Activated CD4-positive, alpha-beta T cell treated with anti-CD3 and anti-CD28 coated beads, Interleukin-2, amount 50 U/mL, for 1 hour (primary cell): ENCODE measurements at places on chromosomes 2 and 18.

DNA sequence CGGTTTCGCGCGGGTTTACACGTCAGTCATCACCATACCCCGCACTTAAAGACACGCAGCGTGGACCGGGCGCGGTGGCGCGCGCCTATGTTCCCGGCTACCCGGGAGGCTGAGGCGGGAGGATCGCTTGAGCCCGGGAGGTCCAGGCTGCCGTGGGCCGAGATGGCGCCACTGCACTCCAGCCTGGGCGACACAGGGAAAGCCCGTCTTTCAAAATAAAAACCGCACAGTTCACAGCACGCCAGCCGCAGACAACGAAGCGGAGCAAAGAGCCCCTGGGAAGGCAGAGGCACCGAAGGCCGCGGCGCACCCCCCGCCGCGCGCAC lies 328 bp downstream of the DTYMK start:
- DNase-seq = no peak

- DNase-seq = no peak
These were observed 2.4 kb upstream of the SP9 start for GRCh38 chr2:174332217-174332963.

DNA sequence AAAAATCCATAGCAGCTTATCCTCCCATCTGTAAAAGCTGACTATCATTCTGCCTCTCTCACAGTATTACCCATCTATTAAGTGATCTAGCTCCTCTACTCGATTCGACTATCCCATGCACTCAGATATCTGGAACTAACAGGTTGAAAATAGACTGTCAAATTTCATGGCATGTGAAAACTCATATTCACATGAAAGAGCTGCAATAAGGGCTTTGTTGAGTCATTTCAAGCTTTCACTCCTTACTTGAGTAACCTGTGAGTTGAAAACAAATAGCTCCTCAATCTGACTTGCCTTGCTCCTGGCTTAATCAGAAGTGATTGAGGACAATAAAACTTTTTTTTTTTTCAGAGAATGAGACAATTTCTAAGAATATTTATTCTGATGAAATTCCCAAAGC lies 192.4 kb upstream of the ERBB4 start:
- no peak for DNase-seq

- no peak for DNase-seq
These were observed 34.0 kb downstream of the ABCB11 start for GRCh38 chr2:168997118-168997521.

DNA sequence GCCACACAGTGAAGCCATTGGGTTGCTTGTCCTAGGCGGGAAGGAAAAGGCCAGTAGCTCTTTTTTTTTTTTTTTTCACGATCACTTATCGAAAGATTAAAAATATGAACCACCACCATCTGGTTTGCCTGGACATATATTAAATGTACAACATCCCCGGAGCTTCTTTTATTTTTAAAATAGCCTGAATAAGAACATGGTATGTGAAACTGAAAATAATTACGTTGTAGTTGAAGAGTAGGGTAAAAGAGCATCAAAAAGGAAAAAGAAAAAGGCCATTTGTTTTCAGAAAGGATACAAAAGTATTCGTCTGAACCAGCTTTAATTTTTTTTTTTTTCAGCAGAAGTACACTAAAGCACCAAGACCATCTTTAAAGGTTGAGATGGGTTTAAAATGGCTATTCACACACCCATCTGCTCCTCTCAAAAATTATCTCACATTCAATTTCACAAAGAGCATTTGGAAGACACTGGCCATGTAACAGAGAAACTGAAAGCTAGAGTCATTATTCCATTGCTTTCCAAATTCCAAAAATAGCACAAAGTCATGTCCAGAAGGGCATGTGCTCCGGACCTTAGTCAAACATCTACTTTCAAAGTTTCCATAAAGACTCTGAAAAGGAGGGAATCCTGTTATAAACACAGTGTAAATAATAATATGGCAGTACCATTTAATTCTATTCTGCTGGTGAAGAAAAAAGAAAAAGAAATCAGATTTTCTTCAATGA lies 82.9 kb downstream of the SCN3A start:
- DNase-seq = no peak

GRCh38 chr18:59357928-59358327 lies 1.1 kb downstream of the LMAN1 start:
- DNase-seq = no peak

GRCh38 chr18:43159086-43159770 lies 43.7 kb upstream of the RIT2 start:
- no peak for DNase-seq

GRCh38 chr2:630451-631320 lies 46.5 kb downstream of the TMEM18 start:
- no peak for DNase-seq

DNA sequence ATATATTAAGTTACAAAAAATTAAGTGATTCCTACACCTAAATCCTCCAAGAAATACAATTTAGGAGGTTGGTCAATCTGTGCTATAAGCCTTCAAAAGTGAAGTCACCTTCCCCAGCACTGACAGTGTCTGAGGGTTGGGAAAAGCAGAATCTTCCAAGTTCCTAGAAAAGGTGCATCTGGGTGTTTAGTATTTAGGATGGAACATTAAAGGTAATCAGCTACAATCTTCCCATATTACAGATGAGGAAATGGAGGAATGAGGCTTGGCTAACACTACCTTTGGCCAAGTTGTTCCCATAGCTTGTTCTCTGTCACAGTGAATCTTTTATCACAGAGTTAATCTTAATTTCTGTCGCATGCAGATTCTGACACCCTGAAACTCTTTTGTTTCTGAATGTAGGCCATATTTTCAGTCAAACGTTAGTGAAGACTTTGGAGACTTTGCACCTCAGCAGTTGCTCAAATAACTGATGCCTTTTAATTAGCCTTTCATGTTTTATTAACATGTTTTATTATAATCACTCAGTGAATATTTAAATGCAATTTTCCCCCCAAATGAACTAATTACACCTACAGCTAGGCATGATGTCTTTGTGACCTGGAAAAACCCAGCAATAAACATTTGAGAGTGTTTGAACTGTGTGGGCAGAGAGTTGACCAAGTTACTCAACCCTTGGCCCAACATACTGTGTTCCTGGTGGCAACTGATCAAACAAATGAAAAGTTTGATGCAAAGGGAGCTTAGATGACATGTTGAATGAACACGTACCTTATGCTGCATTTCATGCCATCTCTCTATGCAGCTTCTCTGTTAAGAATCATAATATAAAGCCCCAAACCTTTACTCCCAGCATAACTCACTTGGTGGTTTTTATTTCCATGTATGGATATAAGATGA lies 17.6 kb downstream of the FN1 start:
- no peak for DNase-seq

DNA sequence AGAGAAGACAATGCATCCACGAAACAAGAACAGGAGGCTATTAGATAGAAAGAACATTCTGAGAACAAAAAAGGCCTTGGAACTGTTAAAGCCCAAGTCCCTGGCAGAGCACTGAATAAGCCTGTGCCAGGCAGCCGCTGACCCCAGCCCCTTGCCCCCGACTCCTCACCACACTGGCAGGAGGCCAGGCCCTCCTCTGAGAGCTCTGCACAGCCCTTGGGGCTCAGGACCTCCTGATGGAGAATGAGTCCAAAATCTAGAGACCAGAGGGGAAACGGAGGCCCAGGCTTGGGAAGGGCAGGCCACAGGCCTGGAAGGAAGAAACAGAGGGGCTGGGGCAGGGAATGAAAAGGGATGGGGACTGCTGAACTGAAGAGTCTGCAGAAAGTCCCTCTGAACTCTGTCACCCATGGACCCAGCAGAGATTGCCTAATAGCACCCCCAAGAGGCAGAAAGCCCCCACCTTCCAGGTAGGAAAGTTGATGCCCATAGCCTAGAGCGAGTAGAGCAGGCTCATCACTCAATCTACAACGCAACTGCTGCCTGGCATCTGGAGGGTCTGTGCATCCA lies 18.3 kb upstream of the TNS1 start:
- DNase-seq = no peak

DNA sequence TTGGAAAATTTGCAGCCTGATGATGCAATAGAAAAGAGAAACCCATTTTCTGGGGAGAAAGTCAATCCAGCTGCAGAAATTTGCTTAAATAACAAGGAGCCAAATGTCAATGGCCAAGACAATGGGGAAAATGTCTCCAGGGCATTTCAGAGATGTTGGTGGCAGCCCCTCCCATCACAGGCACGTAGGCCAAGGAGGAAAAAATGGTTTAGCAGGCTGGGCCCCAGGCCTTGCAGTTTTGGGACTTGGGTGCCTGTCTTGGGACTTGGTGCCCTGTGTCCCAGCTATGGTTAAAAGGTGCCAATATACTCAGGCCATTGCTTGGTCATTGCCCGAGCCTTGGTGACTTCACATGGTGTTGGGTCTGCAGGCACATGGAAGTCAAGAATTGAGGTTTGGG lies 368.2 kb downstream of the ERBB4 start:
- DNase-seq = no peak

DNA sequence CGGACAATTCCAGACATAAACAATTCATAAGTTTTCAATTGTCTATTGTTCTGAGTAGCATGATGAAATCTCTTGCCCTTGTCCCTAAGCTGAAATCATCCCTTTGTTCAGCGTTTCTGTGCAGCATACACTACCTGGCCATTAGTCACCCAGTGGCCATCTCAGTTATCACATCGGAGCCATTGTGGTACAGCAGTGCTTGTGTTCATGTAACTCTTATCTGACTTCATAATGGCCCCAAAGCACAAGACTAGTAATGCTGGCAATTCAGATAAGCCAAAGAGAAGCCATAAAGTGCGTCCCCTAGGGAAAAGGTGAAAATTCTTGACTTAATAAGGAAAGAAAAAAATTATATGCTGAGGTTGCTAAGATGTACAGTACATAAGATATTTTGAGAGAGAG lies 127.2 kb downstream of the FHOD3 start:
- DNase-seq = no peak

DNA sequence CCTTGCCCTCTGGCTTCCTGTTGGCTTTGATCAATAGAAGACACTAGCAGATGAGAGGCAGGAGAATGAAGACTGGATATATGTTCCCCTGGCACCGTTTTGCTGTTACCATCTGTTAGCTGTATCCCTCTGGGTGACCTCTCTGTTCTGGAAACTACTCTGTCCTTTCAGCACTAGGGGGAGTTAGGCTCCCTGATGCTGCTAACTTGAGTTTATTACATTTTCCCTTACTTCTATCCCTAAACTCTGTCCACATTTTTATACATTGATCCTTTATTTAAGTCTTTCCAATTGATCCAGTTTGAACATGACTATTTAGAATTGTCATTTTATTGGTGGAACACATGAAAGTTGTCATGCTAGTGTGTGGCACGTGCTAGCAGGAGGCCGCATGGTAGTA lies 1014.3 kb upstream of the CDH2 start:
- no peak for DNase-seq

DNA sequence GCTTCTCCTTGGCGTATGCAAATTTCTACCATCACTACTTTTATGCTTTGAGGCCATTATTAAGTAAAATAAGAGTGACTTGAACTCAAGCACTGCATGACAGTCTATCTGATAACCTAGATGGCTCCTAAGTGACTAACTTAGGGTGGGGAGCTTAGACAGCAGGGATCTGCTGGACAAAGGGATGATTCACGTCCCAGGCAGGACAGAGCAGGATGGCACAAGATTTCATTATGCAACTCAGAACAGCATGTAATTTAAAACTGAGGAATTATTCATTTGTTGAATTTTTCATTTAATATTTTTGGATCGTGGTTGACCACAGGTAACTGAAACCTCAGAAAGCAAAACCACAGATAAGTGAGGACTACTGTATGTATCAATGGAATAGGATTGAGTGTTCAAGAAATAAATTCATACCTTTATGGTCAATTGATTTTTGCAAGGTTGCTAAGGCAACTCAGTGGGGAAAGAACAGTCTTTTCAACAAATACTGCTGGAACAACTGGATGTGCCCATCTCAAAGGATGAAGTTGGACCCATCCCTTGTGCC lies 115.3 kb downstream of the MBD2 start:
- no peak for DNase-seq

- DNase-seq = no peak
These were observed 1.6 kb downstream of the KLHL14 start for GRCh38 chr18:32771169-32771751.

GRCh38 chr18:50429207-50429948 lies 54.5 kb downstream of the SKA1 start:
- DNase-seq = no peak

GRCh38 chr18:45467293-45467692 lies 148.0 kb upstream of the SLC14A2 start:
- DNase-seq = no peak

DNA sequence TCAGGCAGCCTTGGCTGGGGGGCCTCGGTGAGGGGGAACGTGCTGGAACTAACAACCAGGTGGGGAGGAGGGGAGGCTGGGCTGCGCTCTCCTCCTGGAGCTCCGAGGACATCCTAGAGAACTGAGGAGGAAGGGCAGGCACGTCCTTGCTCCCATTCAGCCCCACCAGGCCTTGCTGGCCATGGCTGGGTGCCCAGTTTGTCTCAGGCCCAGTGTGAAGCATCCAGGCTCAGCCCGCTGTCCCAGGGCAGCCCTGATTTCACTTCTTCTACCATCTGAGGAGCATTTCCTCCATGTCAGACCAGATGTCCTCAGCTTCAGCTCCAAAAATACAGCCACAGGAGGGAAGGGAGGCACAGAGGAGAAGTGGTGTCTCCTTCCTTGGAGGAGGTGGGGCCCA lies 125.4 kb downstream of the CELF4 start:
- DNase-seq = no peak

DNA sequence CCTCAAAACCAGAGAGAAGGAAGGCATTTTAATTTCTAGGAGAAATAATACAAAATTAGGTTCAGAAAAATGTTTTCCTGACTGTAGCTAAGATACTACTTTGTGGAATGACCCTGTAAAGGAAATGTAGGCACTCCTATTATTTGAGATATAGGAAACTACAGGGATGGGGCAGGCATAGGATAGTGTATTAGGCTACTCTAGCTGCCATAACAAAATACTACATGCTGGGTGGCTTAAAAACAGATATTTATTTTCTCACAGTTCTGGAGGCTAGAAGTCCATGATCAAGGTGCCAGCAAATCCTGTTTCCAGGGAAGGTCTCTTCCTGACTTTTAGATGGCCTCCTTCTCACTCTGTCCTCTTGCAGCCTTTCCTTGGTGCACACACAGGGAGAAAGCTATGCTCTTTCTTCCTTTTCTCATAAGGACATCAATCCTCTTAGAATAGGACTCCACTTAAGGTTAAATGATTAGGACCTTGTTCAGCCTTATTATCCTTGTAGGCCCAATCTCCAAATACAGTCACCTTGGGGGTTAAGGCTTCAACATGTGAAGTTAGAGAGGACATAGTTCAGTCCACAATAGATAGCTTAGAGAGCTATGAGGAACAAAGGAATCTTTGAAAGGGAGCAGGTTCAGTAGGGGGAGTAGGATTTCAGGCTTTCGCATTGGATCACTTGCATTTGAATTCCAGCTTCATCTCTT lies 14.0 kb upstream of the CAVIN2 start:
- DNase-seq = no peak
